ENCODE measurements at places on chromosomes 2 and 18. TPM values are rescaled to one million over a fixed set of nuclear protein-coding genes. Genes with fewer than 3 reads are reported as not detected.

The RND3 gene
- 67.3 TPM for total RNA-seq

The DSC1 gene
- 0.29 TPM for total RNA-seq

The LHCGR gene
- 0.76 TPM for total RNA-seq

The LOXHD1 gene
- total RNA-seq, result 0.19 TPM

GRCh38 chr2:220455351-220455990 is 828.0 kb downstream of the SLC4A3 start:
- no peaks in the 10 kb centered on the region for H3K27me3 ChIP-seq
- H3K4me3 ChIP-seq, result no peak overlapping the region
- no peak overlapping the region for H3K27ac ChIP-seq
- DNase-seq, result no peak
- no peaks in the 10 kb centered on the region for H3K4me1 ChIP-seq

GRCh38 chr2:15134957-15135356 is 426.2 kb downstream of the NBAS start:
- H3K36me3 ChIP-seq, result no peaks in the 10 kb centered on the region
- H3K27ac ChIP-seq, result no peak overlapping the region
- no peak overlapping the region for H3K4me3 ChIP-seq

DNA sequence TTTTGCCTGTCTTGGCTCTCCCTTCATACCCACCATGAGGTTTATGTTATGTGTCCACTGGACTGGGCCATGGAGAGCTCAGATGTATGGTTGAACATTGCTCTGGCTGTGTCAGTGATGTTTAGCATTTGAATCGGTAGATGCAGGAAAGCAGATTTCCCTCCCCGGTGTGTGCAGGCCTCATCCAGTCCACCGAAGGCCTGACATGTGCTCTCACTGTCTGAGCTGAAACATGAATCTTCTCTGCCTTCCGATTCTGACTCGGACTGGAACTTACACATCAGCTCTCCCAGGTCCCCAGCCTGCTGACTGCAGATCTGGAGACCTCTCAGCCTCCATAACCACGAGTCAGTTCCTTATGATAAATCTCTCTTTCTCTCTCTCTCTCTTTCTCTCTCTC is 72.4 kb upstream of the SLC66A3 start:
- no peak overlapping the region for H3K4me3 ChIP-seq
- H3K36me3 ChIP-seq, result no peaks in the 10 kb centered on the region
- no peak overlapping the region for H3K27ac ChIP-seq
- H3K4me1 ChIP-seq, result no peaks in the 10 kb centered on the region
- H3K27me3 ChIP-seq, result no peaks in the 10 kb centered on the region
- DNase-seq, result no peak

DNA sequence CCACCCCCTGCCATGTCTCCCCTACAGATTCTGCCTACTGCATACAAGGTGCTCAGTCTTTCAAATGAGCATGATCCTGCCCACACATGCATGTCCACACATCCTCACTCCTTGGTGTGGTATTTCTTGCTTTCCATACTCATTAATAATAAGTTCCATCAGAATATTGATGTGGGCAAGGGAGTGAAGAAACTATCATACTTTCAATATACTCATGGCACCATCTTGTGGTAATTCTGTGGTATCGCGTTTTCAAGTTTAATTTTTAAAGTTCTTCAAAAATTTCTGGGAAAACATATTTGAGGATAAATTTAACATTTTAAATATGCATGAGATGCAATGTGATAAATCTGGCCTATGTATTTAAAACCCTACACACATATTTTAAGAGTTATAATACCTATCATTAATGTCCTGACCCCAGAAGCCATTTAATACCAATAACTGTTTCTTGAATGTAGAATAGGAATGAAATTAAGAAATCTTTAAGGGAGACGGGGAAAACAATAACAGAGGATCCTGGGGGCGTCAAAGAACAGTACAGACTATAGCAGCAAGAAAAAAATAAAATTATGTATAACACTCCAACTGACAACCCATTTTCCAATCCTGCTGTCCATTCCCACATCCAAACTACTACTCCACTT is 110.1 kb downstream of the ZNF385B start:
- no peaks in the 10 kb centered on the region for H3K4me1 ChIP-seq
- DNase-seq, result no peak
- no peak overlapping the region for H3K4me3 ChIP-seq

GRCh38 chr2:75432761-75433361 is 127.9 kb downstream of the EVA1A start:
- no peaks in the 10 kb centered on the region for H3K4me1 ChIP-seq
- no peak overlapping the region for H3K4me3 ChIP-seq
- H3K27ac ChIP-seq, result no peak overlapping the region
- H3K27me3 ChIP-seq, result no peaks in the 10 kb centered on the region
- no peaks in the 10 kb centered on the region for H3K36me3 ChIP-seq
- no peak for DNase-seq

- no peak overlapping the region for H3K4me3 ChIP-seq
- no peak for DNase-seq
- H3K36me3 ChIP-seq, result no peaks in the 10 kb centered on the region
- no peaks in the 10 kb centered on the region for H3K27me3 ChIP-seq
- no peak overlapping the region for H3K27ac ChIP-seq
Measured at GRCh38 chr18:56276466-56276865, 361.9 kb downstream of the TXNL1 start.

- H3K4me1 ChIP-seq, result no peaks in the 10 kb centered on the region
- H3K27me3 ChIP-seq, result no peaks in the 10 kb centered on the region
- DNase-seq, result no peak
Measured at GRCh38 chr18:48193521-48194492, 215.4 kb downstream of the ZBTB7C start.

DNA sequence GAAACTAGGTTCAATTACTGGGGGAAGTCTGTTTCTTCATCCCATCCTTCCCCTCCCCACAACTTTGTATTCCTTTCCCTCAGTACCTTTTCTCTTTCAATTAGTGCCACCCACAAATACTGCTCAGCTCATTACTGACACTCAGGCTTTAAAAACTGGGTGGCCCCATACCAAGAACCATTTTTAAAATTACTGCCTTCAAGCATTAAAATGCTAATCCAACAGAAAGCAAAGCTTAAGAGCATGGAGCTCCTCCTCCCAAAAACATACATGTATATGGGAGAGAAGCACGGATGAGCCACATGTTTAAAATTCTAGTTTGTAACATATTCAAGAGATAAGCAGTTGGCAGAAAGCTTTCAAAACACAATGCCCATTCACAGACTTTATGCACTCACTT is 44.0 kb downstream of the IRS1 start:
- no peak overlapping the region for H3K4me3 ChIP-seq
- no peaks in the 10 kb centered on the region for H3K27me3 ChIP-seq
- DNase-seq, result no peak
- no peaks in the 10 kb centered on the region for H3K4me1 ChIP-seq
- H3K36me3 ChIP-seq, result no peaks in the 10 kb centered on the region

GRCh38 chr2:69685321-69686048 is 41.9 kb upstream of the AAK1 start:
- H3K4me3 ChIP-seq, result no peak overlapping the region
- H3K27me3 ChIP-seq, result no peaks in the 10 kb centered on the region
- no peak overlapping the region for H3K27ac ChIP-seq
- H3K36me3 ChIP-seq, result no peaks in the 10 kb centered on the region
- DNase-seq, result no peak
